Activated CD4-positive, alpha-beta T cell treated with anti-CD3 and anti-CD28 coated beads for 36 hours (primary cell): ENCODE measurements at places on chromosomes 5 and 9.
A peak's percentile ranks its signal among the peaks of the same experiment; 100 is the strongest.

DNA sequence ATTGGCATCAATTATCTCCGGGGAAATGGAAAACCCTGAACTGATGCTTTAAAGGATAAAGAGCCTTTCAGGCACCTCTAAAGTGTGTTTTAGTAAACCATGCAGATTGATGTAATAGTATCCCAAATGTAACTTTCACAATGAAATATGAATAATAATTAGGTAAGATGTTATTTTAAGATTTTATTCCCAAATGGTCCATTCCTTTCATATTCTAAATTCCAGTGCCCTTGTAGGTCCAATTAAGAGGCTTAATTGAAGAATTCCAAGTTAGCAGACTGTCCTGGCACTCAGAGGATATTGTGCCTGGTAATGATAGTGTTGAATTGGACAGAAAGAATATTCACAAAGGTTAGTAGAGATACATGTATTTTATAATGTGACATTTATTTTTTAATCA is 352.5 kb upstream of the NUDT12 start:
- H3K4me1 ChIP-seq = no peaks in the 10 kb centered on the region
- H3K36me3 ChIP-seq = no peaks in the 10 kb centered on the region
- no peaks in the 10 kb centered on the region for H3K27me3 ChIP-seq

DNA sequence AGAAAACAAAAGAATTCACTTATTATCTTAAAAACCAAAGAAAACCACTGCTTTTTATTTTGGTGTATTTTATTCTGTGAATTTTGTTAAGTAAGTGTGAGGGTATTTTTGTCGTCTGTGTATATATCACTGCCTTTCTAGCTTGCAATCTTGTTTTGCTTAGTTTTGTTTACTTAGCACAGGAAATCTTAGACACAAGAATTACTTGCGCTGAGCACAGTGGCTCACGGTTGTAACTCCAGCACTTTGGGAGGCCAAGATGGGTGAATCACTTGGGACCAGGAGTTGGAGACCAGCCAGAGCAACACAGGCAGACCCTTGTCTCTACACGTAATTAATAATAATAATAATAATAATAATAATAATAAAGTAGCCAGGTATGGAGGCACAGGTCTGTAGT is 230.3 kb downstream of the PAPPA start:
- H3K4me3 ChIP-seq = no peak overlapping the region
- H3K27ac ChIP-seq = no peak overlapping the region
- DNase-seq = no peak
- no peaks in the 10 kb centered on the region for H3K4me1 ChIP-seq

DNA sequence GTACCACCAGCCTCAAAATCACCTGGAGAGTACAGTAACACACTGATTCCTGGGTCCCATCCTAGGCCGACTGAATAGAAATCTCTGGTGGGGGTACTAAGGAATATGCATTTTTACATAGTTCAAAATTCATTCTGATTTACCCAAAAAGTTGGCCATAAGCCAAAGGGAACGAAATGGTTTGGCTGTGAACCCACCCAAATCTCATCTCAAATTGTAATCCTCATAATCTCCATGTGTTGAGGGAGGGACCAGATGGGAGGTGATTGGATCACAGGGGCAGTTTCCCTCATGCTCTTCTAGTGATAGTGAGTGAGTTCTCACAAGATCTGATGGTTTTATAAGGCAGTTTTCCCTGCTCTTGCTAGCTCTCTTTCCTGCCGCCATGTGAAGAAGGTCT is 31.1 kb downstream of the MEGF9 start:
- peaks cover 3% of the 10 kb centered on the region for H3K4me1 ChIP-seq
- H3K27me3 ChIP-seq = no peaks in the 10 kb centered on the region
- peaks cover 4% of the 10 kb centered on the region for H3K36me3 ChIP-seq
- H3K27ac ChIP-seq = no peak overlapping the region
- H3K4me3 ChIP-seq = no peak overlapping the region
- DNase-seq = no peak

DNA sequence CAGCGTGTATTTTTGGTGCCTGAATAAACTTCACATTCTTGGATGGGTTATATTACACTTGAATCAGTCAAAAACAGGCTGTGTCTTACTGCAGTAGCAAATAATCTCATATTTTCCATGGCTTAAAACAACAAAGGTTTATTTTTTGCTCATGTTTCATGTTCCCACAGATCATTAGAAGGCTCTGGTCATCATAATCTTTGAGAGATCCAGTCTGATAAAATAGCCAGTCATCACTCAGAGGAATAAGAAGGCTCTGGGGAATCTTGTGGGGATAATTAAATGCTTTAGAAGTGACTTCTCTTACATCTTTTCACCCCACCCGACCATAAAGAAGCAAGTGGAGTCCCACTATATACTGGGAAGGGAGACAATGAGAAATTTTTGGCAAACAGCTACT is 417.7 kb downstream of the PSAT1 start:
- no peak for DNase-seq
- no peak overlapping the region for H3K4me3 ChIP-seq
- H3K4me1 ChIP-seq = no peaks in the 10 kb centered on the region
- no peaks in the 10 kb centered on the region for H3K36me3 ChIP-seq
- H3K27me3 ChIP-seq = peaks cover 3% of the 10 kb centered on the region

GRCh38 chr5:177484902-177485549 is 11.6 kb upstream of the DBN1 start:
- H3K27ac ChIP-seq = no peak overlapping the region
- peaks cover 2% of the 10 kb centered on the region for H3K4me1 ChIP-seq
- H3K27me3 ChIP-seq = no peaks in the 10 kb centered on the region
- DNase-seq = no peak

GRCh38 chr5:81819556-81820317 is 68.8 kb upstream of the SSBP2 start:
- H3K4me3 ChIP-seq = no peak overlapping the region
- H3K27ac ChIP-seq = peak overlapping the region; percentile 67
- H3K4me1 ChIP-seq = peaks cover 29% of the 10 kb centered on the region
- no peak for DNase-seq

DNA sequence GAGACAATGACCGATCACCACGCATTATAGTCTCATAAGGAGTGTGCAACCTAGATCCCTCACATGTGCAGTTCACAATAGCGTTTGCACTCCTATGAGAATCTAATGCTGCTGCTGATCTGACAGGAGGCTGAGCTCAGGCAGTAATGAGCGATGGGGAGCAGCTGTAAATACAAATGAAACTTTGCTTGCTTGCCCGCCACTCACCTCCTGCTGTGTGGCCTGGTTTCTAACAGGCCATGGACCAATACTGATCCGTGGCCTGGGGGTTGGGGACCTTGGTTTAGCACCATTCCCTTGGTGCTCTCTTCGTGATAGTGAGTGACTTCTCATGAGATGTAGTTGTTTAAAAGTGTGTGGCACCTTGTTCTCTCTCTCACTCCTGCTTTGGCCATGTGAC is 50.2 kb downstream of the PRLR start:
- H3K27me3 ChIP-seq = peaks cover 11% of the 10 kb centered on the region
- H3K4me3 ChIP-seq = no peak overlapping the region

- H3K36me3 ChIP-seq = no peaks in the 10 kb centered on the region
Measured at GRCh38 chr9:110765926-110766325, 97.3 kb downstream of the MUSK start.

GRCh38 chr9:35951736-35952135 is 6.2 kb downstream of the OR2S2 start:
- H3K27ac ChIP-seq = no peak overlapping the region
- peaks cover 15% of the 10 kb centered on the region for H3K4me1 ChIP-seq
- no peak overlapping the region for H3K4me3 ChIP-seq

GRCh38 chr9:69120380-69121154 is 53.5 kb upstream of the TJP2 start:
- no peak overlapping the region for H3K27ac ChIP-seq
- peaks cover 16% of the 10 kb centered on the region for H3K4me1 ChIP-seq
- H3K36me3 ChIP-seq = peaks cover 1% of the 10 kb centered on the region
- peak; percentile 28 for DNase-seq
- peak overlapping the region; percentile 77 for H3K4me3 ChIP-seq

DNA sequence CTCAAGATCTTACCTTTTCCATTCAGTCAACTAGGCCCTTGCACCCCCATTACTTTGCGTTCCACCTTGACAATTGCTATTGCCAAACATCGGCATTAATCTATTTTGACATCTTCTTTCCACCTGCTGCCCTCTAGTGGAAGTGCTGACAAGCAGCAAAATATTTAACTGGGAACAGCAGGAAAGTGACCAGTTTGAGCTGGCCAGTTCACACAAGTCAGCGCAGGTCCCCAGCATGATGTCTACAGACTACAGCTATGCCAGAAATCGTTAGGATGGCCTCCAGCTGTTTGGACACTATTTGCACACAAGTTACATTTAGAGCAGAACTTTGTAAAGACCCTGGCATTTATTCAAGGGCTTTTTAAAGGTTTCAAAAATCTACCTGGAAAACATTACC is 160.1 kb downstream of the GHR start:
- peaks cover 10% of the 10 kb centered on the region for H3K27me3 ChIP-seq
- H3K36me3 ChIP-seq = no peaks in the 10 kb centered on the region
- peak; percentile 52 for DNase-seq
- H3K4me3 ChIP-seq = no peak overlapping the region
- H3K27ac ChIP-seq = no peak overlapping the region

- peak overlapping the region; percentile 59 for H3K27ac ChIP-seq
- DNase-seq = peak; percentile 24
- no peaks in the 10 kb centered on the region for H3K27me3 ChIP-seq
Measured at GRCh38 chr9:72305102-72305546, 59.9 kb downstream of the ZFAND5 start.

DNA sequence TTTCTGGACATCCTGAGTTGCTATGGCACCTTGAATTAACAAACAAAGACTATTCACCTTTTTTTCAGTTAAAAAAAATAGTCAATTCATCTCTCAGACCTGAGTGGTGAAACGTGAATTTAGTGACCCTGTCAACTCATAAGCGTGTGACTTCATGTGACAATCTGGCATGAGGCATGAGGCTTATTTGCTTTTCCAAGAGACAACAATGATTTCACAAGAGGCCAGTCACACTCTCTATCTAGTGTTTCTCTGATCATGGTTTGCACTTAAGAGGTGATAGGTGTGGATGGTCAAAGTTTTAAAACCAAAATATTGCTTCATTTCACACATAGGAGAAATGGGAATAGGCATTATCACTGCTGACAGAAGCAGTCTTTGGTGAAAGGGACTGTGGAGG is 559.6 kb upstream of the ACO1 start:
- no peak overlapping the region for H3K4me3 ChIP-seq
- peaks cover 7% of the 10 kb centered on the region for H3K27me3 ChIP-seq
- DNase-seq = no peak
- no peak overlapping the region for H3K27ac ChIP-seq

DNA sequence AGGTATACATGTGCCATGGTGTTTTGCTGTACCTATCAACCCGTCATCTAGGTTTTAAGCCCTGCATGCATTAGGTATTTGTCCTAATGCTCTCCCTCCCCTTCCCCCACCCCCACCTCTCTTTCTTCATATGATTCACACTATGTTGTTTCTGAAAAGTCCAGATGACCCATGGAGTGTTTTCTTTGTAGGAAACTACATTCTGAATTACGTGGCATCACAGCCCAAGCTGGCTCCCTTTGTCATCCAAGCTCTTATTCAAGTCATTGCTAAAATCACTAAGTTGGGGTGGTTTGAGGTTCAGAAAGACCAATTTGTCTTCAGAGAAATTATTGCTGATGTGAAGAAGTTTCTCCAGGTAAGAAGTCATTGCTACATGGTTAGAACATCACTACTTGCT is 30.4 kb downstream of the RANBP17 start:
- H3K36me3 ChIP-seq = no peaks in the 10 kb centered on the region
- no peak for DNase-seq
- no peak overlapping the region for H3K4me3 ChIP-seq
- H3K27ac ChIP-seq = no peak overlapping the region
- H3K4me1 ChIP-seq = no peaks in the 10 kb centered on the region
- peaks cover 2% of the 10 kb centered on the region for H3K27me3 ChIP-seq

GRCh38 chr5:151700296-151700695 is 13.6 kb upstream of the SPARC start:
- no peak overlapping the region for H3K27ac ChIP-seq
- H3K36me3 ChIP-seq = no peaks in the 10 kb centered on the region
- H3K4me1 ChIP-seq = no peaks in the 10 kb centered on the region
- no peak for DNase-seq
- H3K4me3 ChIP-seq = no peak overlapping the region
- peaks cover 2% of the 10 kb centered on the region for H3K27me3 ChIP-seq

- H3K4me3 ChIP-seq = no peak overlapping the region
- H3K36me3 ChIP-seq = peaks cover 13% of the 10 kb centered on the region
- no peak for DNase-seq
- H3K27ac ChIP-seq = no peak overlapping the region
Measured at GRCh38 chr5:116437351-116437705, 137.3 kb downstream of the SEMA6A start.
